ENCODE measurements at places on chromosomes 1 and 21.

DNA sequence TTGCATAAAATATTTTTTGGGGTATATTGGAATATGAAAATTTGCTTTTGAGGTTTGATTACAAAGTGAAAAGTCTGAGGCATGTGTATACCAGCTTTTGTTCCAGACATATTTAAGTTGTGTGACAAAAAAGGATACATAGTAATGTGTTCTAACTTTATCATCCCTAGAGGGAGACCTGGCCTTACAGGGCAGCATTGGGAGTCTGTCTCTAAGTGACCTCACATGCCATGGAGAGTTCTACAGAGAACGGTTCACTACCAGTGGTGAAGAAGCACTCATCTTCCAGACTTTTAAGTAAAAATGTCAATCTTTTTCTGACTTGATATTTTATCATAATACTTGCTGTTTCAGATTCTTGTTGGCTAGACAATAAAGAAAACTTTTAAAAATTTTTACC is 61.0 kb downstream of the VPS13D start:
- no peak for DNase-seq

GRCh38 chr1:167926486-167926997 is 9.9 kb upstream of the DCAF6 start:
- DNase-seq, result no peak

- no peak for DNase-seq
Observed at GRCh38 chr1:15825800-15826199, 18.4 kb upstream of the UQCRHL start.

DNA sequence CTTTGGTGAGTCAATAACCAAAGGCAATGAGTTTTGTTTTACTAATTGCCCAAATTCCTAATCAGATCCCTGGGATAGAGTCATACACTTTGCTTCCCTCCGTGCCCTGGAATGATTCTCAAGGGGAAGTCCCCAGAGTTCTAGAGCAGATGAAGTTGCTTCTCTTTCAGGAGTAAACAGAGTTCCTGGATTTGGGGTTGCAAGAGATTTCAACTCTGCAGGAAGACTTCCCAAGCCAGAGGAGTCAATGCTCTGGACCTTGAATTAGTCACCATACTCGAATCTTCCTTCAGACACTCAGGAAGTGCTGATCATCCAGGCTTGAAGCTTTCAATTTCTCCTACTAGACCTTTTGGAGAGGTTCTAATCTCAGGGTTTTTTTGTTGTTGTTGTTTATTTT is 39.6 kb downstream of the FCER1A start:
- DNase-seq, result no peak

DNA sequence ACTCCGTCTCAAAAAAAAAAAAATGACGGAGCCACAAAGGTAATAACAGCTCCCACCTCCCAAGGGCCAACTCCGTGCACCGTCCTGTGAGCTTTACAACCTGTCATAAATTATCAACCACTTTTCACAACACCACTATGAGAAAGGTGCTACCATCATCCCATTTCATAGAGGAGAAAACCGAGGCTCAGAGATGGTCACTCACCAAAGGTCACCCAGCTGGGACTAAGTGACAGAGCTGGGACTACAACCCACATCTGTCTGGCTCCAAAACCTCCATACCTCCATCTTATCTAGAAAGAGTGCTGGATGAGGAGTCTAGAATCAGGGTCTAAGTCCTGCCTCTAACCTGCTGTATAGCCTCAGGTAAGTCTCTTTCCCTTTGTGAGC is 43.6 kb upstream of the ECE1 start:
- no peak for DNase-seq

DNA sequence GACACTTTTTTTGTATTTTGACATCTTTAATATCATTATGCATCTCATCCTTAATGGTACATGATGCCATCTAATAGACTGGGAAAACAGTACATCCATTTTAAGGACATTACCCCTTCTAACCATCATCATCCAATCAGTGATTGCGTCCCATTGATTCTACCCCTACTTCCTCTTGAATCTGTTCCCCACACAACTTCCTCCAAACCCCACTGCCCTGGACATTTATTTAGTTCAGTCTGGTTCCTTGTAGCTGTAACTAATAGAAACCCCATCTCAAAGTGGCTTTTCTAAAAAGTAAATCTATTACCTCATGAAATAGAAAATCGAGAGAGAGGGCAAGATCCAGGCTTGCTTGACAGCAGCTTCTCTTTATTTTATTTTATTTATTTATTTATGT is 2.1 kb upstream of the ITLN1 start:
- no peak for DNase-seq

Data from amniotic stem cell (primary cell).